Activated CD4-positive, alpha-beta T cell treated with anti-CD3 and anti-CD28 coated beads, Interleukin-2, amount 10 ng/mL, durations not matched to agents 24 days and 14 days (primary cell): ENCODE measurements at places on chromosomes 6 and 20. TPM values are rescaled to one million over a fixed set of nuclear protein-coding genes. Genes with fewer than 3 reads are reported as not detected.

GPLD1 gene
- 0.17 and 0.44 TPM in 2 replicates for total RNA-seq

EPHA7 gene
- not detected in 2 replicates for total RNA-seq

SIGLEC1 gene
- not detected in 2 replicates for total RNA-seq

OCSTAMP gene
- total RNA-seq, result 0.37 and 0.40 TPM in 2 replicates

SLC22A7 gene
- not detected in 2 replicates for total RNA-seq

ERVFRD-1 gene
- total RNA-seq, result not detected in 2 replicates

DNA sequence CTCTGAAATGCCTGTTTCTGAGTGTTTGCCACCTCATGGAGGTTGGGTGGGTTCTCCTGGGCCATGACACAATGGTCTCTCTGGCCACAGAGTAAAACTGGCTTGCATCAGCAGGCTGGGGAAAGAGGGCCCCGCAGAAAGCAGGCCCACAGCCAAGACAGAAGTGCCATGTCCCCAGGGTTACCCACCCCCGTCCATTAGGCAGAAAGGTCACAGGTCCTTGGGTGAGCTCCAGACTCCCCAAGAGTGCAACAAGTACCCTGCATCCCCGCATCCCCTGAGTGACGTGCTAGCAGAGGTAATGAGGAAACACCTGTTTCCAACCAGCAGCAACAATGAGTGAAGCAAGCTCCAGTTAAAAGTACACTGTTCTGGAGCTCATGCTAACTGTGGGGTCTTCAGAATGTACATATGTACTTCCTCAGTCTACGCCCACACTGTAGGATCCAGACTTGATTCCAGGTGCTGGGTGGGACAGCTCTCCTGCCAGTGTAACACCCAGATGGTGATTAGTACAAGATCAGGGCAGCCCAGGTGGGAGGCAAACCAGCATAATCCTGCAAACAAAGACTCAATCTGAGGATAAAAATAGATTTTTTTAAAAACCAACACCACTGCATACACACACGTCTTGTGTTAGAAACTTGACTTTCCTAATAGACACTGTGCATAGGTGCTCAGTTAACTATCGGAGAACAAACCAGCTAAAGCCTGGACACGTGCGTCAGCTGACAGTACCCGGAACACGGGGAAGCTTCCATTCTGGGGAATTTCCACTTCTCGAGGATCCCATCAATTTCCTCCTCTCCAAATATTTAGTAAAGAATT lies 31.5 kb downstream of the RRBP1 start:
- peaks cover 2% of the 10 kb centered on the region for H3K4me1 ChIP-seq
- no peak for DNase-seq
- H3K4me3 ChIP-seq, result no peak overlapping the region
- no peaks in the 10 kb centered on the region for H3K27me3 ChIP-seq
- H3K36me3 ChIP-seq, result peaks cover 9% of the 10 kb centered on the region
- no peak overlapping the region for H3K27ac ChIP-seq

DNA sequence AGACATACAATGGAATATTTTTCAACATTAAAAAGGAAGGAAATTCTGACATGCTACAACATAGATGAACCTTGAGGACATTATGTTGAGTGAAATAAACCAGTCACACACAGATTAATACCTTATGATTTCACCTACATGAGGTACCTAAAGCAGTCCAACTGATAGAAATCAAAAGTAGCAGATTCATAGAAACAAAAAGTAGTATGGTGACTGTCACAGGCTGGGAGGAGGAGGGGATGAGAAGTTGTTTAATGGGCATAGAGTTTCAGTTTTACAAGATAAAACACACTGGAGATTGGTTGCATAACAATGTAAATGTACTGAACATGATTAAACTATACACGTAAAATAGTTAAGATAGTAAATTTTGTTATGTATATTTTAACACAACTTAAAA lies 48.5 kb upstream of the OLIG3 start:
- no peak overlapping the region for H3K4me3 ChIP-seq
- no peak for DNase-seq
- H3K27ac ChIP-seq, result no peak overlapping the region
- no peaks in the 10 kb centered on the region for H3K36me3 ChIP-seq

- no peak overlapping the region for H3K27ac ChIP-seq
- no peaks in the 10 kb centered on the region for H3K4me1 ChIP-seq
- no peak for DNase-seq
- H3K27me3 ChIP-seq, result no peaks in the 10 kb centered on the region
Measured at GRCh38 chr6:133130863-133131262, 110.3 kb upstream of the EYA4 start.

- no peaks in the 10 kb centered on the region for H3K36me3 ChIP-seq
- DNase-seq, result peak; percentile 61
- H3K27ac ChIP-seq, result no peak overlapping the region
- H3K4me1 ChIP-seq, result no peaks in the 10 kb centered on the region
- peaks cover 5% of the 10 kb centered on the region for H3K27me3 ChIP-seq
- H3K4me3 ChIP-seq, result no peak overlapping the region
Measured at GRCh38 chr20:12970372-12970821, 38.4 kb upstream of the SPTLC3 start.

GRCh38 chr6:91031581-91031980 lies 444.7 kb upstream of the MAP3K7 start:
- no peak overlapping the region for H3K4me3 ChIP-seq
- no peak for DNase-seq
- H3K27ac ChIP-seq, result no peak overlapping the region
- H3K4me1 ChIP-seq, result no peaks in the 10 kb centered on the region
- no peaks in the 10 kb centered on the region for H3K27me3 ChIP-seq
- H3K36me3 ChIP-seq, result no peaks in the 10 kb centered on the region

DNA sequence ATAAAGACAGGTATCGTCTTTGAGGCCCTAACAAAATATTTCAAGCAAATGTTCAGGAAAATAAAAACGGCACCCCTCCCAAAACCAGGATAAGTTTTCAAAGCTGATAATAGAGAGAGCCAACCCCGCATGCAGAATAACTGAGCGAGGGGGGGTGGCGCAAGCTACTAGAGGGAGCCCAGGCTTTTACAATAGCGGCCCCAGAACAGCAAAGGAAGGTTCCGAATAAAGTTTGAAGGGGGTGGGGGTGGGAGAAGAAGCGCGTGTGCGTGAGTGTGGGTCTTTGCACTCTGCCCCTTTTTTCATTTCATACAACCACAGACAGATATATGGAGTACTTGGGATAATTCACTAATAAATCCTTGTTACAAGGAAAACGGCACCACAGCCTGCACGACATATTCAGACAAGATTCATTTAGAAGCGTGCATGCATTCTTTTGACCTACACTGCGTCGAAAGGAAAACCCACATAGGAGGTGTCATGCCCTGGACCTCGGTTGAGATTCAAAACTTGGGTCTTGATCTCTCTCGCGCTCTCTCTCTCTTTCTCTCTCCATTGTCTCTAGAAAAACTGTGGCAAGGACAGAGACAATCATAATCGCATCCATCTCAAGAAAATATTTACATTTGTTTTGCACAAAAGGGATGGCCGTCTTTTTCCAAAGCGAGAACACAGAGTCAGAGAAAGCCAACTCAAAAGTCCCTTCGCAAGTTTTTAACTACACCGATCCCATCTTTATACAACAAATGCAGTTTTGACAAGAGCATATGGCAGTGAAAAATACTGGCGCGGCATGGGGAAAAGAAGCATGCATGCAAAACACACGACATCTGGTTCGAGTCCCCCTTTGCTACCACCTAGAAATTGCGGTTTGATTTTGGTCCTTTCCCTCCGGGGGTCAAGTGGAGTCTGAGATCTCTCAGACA lies 1.6 kb downstream of the OLIG3 start:
- H3K36me3 ChIP-seq, result peaks cover 9% of the 10 kb centered on the region
- peaks cover 91% of the 10 kb centered on the region for H3K27me3 ChIP-seq
- H3K27ac ChIP-seq, result peak overlapping the region; percentile 0
- DNase-seq, result peak; percentile 57
- H3K4me1 ChIP-seq, result peaks cover 39% of the 10 kb centered on the region
- peak overlapping the region; percentile 10 for H3K4me3 ChIP-seq

DNA sequence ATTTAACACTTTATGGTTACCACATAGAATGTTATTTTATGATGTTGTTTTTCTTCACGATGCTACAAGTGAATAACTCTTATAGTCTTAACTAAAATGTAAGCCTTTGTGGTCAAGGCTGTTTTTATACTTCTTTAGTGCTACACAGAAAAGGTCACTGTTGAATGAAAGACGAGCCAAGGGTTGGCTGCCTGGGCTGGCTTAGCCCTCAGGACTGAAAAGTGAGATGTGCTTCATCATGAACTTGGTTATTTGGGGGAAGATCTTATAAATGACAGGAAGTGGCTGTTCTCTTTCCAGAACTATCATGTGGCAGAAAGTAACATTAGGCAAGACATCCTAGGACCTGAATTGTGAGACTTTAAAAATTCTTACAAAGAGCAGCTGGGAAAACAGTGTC lies 404.0 kb downstream of the BTBD3 start:
- H3K36me3 ChIP-seq, result no peaks in the 10 kb centered on the region
- no peaks in the 10 kb centered on the region for H3K27me3 ChIP-seq
- no peak for DNase-seq
- no peak overlapping the region for H3K27ac ChIP-seq

DNA sequence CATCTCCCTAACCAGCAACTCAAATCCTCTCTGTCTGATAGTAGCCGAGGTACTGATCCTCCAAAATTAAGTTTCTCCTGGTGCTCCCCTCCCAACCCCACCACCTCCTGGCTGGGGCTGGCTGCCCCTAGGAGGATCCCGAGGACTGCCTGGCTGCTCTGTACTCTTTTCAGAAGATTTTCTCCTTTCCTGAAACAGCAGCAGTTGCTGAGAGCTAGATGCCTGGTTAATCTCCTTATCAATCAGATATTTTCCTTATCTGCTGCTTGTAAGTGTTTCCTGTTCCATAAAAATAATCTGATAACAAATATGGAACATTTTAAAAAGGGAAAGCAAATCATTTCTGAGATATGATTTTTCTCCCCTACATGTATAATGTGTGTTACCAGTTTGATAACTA lies 52.8 kb downstream of the ZMYND8 start:
- H3K27me3 ChIP-seq, result no peaks in the 10 kb centered on the region
- DNase-seq, result no peak
- H3K36me3 ChIP-seq, result peaks cover 43% of the 10 kb centered on the region
- H3K4me1 ChIP-seq, result peaks cover 26% of the 10 kb centered on the region
- H3K4me3 ChIP-seq, result no peak overlapping the region

- no peaks in the 10 kb centered on the region for H3K36me3 ChIP-seq
- H3K27ac ChIP-seq, result no peak overlapping the region
- H3K27me3 ChIP-seq, result no peaks in the 10 kb centered on the region
- peaks cover 2% of the 10 kb centered on the region for H3K4me1 ChIP-seq
- no peak for DNase-seq
Measured at GRCh38 chr20:23254034-23254433, 96.6 kb upstream of the NXT1 start.

- DNase-seq, result no peak
- no peaks in the 10 kb centered on the region for H3K27me3 ChIP-seq
- peaks cover 9% of the 10 kb centered on the region for H3K4me1 ChIP-seq
- peaks cover 54% of the 10 kb centered on the region for H3K36me3 ChIP-seq
- H3K4me3 ChIP-seq, result no peak overlapping the region
Measured at GRCh38 chr6:144395014-144395413, 109.9 kb downstream of the UTRN start.

GRCh38 chr6:2157441-2158127 lies 87.8 kb downstream of the GMDS start:
- no peak overlapping the region for H3K27ac ChIP-seq
- no peaks in the 10 kb centered on the region for H3K36me3 ChIP-seq
- no peak for DNase-seq
- H3K4me1 ChIP-seq, result peaks cover 29% of the 10 kb centered on the region
- H3K4me3 ChIP-seq, result no peak overlapping the region

DNA sequence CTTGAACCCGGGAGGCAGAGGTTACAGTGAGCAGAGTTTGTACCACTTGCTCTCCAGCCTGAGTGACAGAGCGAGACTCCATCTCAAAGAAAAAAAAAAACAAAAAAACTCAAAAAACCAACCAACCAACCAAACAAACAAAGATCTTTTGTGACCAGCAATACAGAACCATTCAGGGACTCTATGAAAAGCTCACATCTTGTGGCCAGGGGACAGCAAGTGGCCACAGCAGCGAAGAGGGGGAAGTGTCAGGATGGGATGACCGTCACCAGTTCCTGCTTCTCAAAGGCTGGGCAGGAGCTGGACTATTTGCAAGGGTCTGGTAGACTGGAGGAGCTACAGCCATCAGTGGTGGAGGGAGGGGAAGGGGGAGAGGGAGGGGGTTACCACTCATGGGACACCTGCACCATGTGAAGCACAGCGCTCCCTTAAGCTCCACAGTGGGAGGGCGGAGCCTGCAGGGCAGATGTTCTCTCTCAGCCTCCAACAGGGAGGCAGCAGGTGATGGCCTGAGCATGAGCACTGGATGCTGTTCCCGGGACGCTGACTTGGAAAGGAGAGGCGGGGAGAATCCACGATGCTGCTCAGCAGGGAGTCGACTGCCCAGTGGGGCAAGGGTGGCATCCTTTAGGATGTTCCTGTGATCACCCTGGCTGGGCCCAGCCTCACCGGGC lies 19.7 kb upstream of the ULBP3 start:
- H3K4me3 ChIP-seq, result no peak overlapping the region
- no peak overlapping the region for H3K27ac ChIP-seq
- H3K36me3 ChIP-seq, result no peaks in the 10 kb centered on the region

DNA sequence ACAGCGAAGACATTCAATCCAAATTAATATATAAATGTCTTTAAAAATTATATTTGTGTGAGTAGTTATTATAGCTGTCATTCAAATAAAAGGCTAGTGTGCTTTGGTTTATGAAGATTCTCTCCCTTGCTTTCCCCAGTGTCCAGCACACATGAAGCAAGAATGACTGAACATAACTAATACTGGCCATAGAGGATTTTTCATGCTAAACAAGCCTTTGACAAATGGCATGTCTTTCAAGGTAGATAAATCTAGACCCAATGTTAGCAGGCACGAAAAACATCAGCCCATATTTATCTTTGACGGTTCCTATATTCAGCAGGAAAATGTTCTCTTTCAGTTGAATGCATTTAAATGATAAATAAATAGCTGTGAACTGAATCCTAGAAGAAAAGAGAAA lies 1234.4 kb downstream of the EPHA7 start:
- H3K4me3 ChIP-seq, result no peak overlapping the region
- no peaks in the 10 kb centered on the region for H3K4me1 ChIP-seq
- no peak for DNase-seq

GRCh38 chr6:132017942-132018341 lies 66.8 kb upstream of the CCN2 start:
- H3K4me3 ChIP-seq, result no peak overlapping the region
- no peaks in the 10 kb centered on the region for H3K36me3 ChIP-seq
- H3K27me3 ChIP-seq, result no peaks in the 10 kb centered on the region
- no peak overlapping the region for H3K27ac ChIP-seq
- H3K4me1 ChIP-seq, result no peaks in the 10 kb centered on the region
- DNase-seq, result no peak

GRCh38 chr6:14877758-14878157 lies 368.1 kb upstream of the JARID2 start:
- H3K27me3 ChIP-seq, result no peaks in the 10 kb centered on the region
- peak overlapping the region; percentile 97 for H3K27ac ChIP-seq
- H3K36me3 ChIP-seq, result no peaks in the 10 kb centered on the region
- peak overlapping the region; percentile 79 for H3K4me3 ChIP-seq
